Eye (tissue), 1 donor: ENCODE measurements at places on chromosomes 12 and 14.

DNA sequence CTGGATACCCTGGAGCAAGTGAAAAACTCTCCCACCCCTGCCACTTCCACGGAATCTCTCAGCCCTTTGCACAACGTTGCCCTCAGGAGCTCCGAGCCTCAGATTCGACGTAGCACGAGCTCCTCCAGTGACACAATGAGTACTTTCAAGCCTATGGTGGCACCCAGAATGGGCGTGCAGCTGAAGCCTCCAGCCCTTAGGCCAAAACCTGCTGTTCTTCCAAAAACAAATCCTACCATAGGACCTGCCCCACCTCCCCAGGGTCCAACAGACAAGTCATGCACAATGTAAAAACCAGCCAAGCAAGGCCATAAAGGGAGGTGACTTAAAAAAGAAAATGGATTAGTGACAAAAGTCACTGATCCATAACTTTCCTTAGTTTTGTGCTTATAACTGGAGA lies 79.7 kb downstream of the KICS2 start:
- DNase-seq, result no peak

- DNase-seq, result no peak
Observed at GRCh38 chr12:97573901-97574300, 111.3 kb downstream of the RMST start.

- DNase-seq, result no peak
Observed at GRCh38 chr12:67681941-67682620, 33.5 kb downstream of the DYRK2 start.

DNA sequence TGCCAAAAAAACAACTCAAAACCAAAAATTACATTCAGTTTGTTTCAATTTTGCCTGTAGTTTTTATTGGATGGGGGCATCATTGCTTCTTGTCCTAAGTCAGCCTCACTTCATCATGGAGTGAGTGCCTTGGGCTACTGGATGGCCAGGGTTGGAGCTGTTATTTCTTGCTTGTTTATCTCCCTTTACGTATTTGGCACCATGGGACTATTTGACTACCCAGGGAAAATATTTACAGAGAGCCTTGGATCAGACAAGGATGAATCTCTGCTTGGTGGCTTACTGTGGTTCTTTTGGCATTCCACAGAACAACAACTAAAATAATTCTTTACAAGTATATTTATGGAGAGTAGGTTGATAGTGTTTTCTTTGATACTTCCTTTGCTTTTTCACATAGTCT lies 160.8 kb upstream of the SEL1L start:
- DNase-seq, result no peak

GRCh38 chr12:91717804-91718203 lies 427.8 kb downstream of the BTG1 start:
- no peak for DNase-seq

GRCh38 chr12:95763809-95764253 lies 26.7 kb downstream of the NTN4 start:
- no peak for DNase-seq

GRCh38 chr14:56154321-56154720 lies 36.1 kb downstream of the PELI2 start:
- DNase-seq, result no peak

GRCh38 chr12:645563-646071 lies 17.6 kb downstream of the NINJ2 start:
- peak; percentile 45 for DNase-seq

DNA sequence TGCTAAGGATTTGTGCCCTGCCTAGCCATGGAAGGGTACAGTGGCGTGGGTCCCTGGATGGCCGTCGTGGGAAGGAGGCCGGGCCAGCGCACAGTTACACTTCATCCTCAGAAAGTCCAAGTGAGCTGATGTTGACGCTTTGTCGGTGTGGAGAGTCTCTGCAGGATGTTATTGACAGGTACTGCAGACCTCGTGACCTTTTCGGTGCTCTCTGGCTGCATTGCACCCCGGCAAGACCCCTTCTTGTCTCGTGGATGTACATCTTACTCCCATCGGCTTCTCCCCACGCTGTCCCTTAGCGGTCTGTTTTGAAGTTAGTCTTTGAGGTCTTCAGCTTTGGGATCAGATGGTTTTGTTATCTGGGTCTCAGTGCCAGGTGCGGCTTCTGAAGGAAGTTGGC lies 78.4 kb downstream of the EP400 start:
- no peak for DNase-seq

DNA sequence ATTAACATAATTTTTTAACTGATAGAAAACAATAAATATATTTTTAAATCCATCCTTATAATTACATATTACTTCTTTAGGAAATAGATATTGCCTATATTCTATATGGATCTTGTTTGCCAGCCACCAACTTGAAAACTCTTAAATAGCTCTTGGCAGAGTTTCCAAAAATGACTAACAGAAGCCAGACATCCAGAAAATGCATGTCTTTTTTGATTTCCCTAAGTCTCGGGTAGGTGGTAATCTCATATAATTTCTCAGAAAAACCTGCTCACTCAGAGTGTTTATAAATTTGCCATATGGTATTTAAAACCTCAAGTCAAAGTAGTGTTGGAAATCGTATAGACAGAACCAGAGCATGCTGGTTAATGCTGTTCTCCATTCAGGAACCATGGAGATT lies 360.4 kb upstream of the FOXG1 start:
- no peak for DNase-seq

DNA sequence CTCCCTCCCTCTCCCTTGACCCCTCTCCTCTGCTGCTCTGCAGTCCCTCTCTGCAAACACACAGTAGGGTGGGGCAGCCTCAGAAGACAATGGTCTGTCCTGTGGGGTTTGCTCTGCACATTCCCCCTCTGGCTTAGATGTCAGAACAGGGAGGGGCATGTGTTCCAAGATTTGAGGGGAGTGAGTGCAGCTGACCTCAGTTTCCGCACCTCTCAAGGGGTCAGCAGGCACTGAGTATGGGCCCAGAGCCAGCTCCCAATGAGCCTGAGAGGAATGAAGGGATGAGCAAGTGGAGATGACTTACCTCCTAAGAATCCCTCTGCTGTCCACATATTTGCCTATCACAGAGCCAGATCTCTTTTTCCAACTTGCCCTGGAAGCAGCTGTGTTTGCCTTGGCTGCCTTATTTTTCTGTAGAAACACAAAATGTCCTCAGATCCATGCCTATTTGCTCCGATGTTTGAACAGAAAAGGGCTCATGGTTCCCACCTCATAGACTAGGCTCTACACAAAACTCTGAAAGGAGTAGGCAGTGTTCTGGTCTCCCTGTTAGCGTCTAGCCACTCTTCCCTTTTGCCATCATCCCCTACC lies 111.4 kb downstream of the CRACR2A start:
- no peak for DNase-seq

- DNase-seq, result no peak
Observed at GRCh38 chr14:105187116-105187515, 6.0 kb upstream of the NUDT14 start.

DNA sequence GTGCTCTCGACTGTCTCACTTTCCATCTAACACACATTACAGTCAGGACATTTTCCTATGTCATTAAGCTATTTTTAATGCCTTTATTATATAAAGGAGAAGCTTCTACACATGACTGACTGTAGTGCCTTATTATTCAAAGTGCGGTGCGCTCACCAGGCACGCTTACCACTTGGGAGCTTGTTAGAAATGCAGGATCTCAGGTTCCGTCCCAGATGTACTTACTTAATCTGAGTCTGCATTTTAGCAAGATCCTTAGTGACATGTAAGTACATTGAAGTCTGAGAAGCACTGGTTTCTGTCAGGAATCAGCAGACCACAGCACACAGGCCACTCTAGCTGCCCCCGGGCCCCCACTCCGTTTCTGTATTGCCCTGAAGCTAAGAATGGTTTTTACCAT lies 44.7 kb upstream of the MDM1 start:
- no peak for DNase-seq

DNA sequence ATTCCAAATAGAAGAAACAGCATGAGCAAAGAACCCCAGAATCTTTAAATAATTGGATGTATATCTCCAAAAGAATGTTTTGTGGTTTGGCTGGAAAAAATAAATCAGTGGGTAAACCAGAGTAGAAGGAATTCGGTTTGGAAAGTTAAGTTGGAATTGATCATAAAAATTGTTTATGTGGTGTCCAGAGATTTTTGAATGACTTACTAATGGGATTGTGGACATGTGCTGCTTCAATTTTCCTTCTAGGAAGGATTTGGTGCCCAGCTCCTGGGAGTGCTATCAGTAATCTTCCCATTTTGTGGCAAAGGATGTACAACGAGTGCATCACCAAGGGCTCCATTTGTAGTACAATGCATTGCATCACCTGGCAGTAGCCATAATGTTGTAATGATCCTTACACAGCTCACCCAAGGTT lies 224.8 kb downstream of the SLC16A7 start:
- DNase-seq, result no peak

GRCh38 chr12:121240484-121241101 lies 30.7 kb downstream of the P2RX4 start:
- peak; percentile 63 for DNase-seq

DNA sequence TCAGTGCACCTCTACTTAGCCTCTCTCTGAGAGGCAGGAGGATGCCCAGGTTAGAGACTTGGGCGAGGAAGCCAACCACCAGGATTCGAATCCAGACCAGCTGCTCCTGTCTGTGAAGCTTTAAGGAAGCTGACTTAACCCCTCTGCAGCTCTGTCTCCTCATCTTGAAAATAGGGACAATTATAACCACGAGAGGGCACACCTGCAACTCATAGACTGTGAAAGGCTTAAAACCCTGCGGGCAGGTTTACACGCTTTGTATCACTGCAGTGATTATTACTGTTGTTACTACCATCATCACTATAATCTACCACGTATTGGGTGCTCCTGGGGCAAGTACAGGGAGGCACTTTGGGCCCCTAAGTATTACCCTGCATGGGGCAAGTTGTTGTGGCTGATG lies 379.8 kb downstream of the VRK1 start:
- DNase-seq, result peak; percentile 22

DNA sequence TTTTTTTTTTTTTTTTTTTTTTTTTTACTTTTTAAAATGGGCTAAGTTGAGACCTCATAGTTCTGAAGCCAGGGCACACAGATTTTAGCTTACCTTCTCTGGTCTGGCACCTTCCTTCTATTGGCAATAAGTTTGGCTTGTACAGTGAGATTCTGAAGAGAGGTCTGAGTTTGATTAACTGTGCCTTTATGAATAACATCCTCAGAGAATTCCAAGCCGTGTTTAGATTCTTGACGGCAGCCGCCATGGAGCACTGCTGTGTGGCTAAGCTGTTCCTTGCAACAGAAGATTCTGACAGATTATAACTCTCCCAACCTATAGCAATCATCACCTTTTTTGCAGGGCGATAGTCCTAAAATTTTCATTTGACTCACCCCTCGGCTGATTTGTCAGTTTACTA lies 354.9 kb upstream of the FAR2 start:
- DNase-seq, result peak; percentile 31
